A549 treated with RU486 at 1 μM for 4 hours (cell line): ENCODE measurements at places on chromosomes 6 and 20. TPM values are rescaled to one million over a fixed set of nuclear protein-coding genes. Genes with fewer than 3 reads are reported as not detected.

The COL12A1 gene
- total RNA-seq: 3.8 to 7.6 TPM (median 6.1 TPM) in 5 replicates

The TOP1 gene
- total RNA-seq: 64.3 to 96.0 TPM (median 79.7 TPM) in 5 replicates

The EDN1 gene
- total RNA-seq: 39.5 to 47.2 TPM (median 42.8 TPM) in 5 replicates

The PPP1R3G gene
- total RNA-seq: 1.2 to 2.0 TPM (median 1.6 TPM) in 5 replicates

The RPP40 gene
- 19.1 to 31.6 TPM (median 25.8 TPM) in 5 replicates for total RNA-seq

The SLC22A16 gene
- total RNA-seq: not detected in 5 replicates

The PCK1 gene
- 0.05 to 0.13 TPM in 2 of 5 replicates, not detected in the others for total RNA-seq

The GTSF1L gene
- not detected in 5 replicates for total RNA-seq

The ACOT8 gene
- total RNA-seq: 15.4 to 20.0 TPM (median 17.7 TPM) in 5 replicates

The TMEM217 gene
- total RNA-seq: 0.80 to 1.1 TPM (median 0.97 TPM) in 5 replicates
